ENCODE measurements at places on chromosomes 2 and 18.

GRCh38 chr2:29166242-29167039 lies 51.2 kb downstream of the CLIP4 start:
- no peak for DNase-seq

DNA sequence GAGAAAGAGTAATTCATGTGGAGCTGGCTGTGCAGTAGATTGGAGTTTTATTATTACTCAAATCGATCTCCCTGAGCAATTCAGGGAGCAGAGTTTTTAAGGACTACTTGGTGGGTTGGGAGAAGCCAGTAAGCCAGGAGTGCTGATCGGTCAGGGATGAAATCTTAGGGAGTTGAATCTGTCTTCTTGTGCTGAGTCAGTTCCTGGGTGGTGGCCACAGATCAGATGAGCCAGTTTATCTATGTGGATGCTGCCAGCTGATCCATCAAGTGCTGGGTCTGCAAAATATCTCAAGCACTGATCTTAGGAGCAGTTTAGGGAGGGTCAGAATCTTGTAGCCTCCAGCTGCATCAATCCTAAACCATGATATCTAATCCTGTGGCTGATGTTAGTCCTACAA lies 17.0 kb upstream of the UGT1A8 start:
- DNase-seq = no peak

DNA sequence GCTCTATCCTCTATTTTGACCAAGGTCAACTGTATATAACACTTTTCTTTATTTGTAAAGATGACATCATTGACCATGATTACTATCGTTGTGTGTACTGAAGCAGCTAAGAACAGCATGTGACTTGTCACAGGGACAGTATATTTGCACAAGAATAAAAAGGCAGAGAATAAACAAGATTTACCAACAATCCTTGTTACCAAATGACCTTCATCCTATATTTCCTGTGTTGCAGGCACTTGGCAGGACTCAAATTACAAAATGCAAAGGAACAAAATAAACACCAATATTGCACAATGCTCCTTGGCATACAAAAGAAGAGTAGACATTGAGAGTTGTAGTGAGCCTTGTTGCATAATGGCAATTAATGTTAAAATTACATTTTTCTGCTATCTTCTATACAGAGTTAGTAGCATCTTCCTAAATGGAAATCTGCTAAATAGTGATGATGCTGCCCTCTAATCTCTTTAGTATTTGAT lies 61.8 kb downstream of the RFTN2 start:
- no peak for DNase-seq

DNA sequence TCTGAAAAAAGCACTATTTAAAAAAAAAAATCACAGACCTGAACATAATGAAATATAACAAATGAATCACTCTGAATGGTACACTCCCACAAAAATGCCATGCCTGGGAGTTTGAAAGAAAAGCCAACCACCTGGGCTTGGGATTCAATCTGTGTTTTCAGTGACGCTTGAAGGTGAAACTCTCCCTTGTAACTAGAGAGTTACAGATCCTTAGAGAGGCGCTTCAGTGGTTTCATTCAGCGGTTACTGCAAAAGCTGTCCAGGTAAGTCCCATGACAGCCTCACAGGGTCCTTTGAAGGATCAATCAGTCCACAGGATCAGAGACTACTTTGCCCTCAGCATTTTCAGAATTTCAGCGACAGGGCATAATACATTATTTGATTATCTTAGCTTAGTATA lies 627.3 kb downstream of the IRS1 start:
- no peak for DNase-seq

DNA sequence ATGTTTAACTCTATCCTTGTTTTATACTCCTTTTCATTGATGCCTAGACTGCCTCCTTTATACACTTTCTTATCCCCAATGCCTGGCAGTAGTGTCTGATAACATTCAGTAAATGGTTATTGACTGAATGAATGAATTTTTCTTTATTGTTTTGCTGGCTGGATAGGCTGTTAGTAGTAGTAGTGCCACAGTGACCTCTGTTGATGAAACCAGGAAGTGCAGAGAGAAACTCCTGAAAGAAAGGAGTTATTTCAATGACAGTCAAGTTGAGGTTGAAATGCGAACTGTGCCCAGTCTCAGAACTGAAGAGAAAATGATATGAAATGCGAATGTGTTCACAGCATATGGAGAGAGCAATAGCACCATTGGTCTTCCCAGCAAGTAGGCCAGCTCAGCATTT lies 26.8 kb upstream of the SLC9A2 start:
- DNase-seq = no peak

DNA sequence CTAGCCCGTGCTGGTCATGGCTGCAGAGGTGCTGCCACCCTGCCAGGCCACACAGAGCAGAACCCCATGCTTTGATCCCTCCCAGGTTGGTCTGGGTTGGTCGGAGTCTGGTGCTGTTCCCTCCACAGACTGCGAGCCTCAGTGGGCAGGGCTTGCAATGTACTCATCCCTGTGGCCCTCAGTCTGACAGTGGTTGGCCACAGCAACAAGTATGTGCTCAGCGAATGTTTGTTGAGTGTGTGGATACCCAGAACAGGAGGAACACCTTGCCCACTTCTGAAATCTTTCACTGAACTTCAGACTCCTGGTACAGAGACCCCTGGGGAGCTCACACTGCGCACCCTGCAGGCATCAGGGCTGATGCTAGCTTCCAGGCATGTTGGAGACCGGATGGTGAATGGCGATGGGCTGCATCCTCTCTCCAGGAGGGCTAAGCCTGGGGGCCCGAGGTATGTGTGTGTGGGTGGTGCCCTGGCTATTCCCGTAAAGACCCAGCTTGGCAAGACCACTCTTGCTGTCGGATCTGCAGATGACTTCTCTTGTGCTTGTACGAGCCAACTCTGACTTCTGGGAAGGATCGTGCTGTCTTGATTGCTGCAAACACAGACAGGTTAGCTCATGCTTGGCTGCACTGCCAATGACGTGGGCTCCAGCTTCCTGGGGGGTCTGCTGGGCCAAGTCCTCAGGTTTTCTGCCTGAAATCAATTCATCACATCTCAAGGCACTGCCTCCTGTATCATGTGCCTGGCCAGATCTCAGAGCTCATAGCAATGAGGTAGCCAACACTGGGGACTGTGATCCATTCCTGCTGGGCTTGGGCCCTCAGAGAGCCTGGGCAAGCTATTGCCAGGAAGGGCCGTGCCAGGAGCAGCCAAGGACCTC lies 43.7 kb downstream of the RHOB start:
- peak; percentile 71 for DNase-seq

GRCh38 chr2:101420623-101421022 lies 33.3 kb upstream of the CREG2 start:
- DNase-seq = no peak

DNA sequence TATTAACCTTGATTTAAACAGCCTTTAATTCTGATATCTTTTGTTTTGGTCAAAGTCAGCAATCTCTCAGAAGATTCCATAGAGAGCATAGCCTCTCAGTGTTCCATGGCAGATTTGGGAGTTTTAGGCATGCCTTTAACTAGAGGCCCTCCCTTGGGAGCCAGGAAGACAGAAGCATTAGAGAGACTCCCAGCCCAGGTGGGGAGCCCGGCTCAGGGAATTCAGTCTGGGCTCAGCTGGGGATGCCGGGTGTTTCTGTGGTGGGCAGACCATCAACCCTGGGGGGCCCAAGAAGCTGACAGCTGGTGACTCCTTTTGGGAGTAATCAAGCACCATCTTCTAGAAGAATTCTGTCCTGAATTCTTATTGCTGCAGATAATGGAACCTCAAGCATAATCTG lies 99.7 kb upstream of the CELF4 start:
- no peak for DNase-seq

DNA sequence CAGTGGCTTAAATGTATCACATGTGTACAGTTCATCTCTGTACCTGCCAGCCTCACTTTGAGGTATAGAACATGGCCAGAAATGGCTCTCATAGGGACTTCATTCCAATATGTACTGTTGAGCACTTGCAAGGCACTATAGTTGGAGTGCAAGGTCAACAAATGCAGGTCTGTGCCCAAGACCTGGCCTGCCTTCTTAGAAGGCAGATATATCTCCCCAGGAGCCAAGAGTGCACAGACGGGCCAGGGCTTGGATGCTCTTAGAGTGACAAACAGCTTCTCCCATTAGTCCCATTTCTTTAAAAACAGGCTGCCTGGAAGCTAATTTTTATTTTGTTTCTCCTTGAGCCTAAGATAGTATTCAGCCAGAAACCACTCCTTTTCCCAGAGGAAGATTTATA lies 7.3 kb downstream of the TEX261 start:
- no peak for DNase-seq

DNA sequence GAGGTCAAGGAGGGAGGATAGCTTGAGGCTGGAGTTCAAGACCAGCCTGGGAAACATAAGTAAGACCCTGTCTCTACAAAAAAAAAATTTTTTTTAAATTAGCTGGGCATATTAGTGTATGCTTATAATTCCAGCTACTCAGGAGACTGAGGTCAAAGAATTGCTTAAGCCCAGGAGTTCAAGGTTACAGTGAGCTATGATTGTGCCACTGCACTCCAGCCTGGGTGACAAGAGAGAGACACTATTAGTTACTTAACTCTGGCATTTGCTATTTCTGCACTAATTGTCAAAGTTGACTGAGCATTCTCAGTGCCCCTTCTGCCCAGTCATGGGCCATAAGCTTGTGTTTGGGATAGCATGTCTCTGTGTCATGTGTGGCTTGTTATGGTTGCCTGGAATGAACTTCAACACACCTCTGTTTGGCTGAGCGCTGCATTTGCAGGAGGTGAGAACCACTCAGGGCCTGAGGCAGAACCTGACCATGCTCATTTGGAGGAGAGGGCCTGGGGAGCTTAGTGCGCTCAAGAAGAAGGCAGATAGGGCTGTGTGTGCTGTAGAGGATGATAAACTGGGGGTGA lies 77.7 kb downstream of the SH3RF3 start:
- DNase-seq = no peak

- DNase-seq = no peak
These were observed 68.1 kb upstream of the HAAO start for GRCh38 chr2:42860319-42861094.

- peak; percentile 74 for DNase-seq
These were observed 147.1 kb upstream of the FHL2 start for GRCh38 chr2:105545730-105546627.

GRCh38 chr18:21203126-21203525 lies 38.9 kb upstream of the GREB1L start:
- DNase-seq = no peak

DNA sequence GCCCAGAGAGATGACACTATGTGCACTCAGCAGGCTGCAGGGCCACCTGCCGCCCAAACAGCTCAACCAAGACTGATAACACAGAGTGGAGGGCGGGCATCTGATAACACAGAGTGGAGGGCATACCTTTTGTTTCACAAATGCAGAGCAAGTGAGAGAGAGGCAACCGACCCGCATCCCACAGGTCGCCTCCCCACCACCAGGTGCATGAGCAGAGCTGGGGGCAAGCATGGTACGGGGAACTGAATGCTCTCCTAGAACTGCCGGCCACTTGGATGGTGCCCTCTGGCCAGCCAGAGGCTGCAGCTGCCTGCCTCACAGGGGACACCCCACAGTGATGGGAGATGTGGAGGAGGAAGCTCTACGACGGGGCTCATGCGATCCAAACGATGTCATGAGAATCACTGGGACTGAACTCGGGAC lies 49.5 kb downstream of the ANO7 start:
- no peak for DNase-seq

- no peak for DNase-seq
These were observed 411.2 kb downstream of the RND3 start for GRCh38 chr2:150076281-150076680.

- no peak for DNase-seq
These were observed 84.1 kb upstream of the SLC66A3 start for GRCh38 chr2:11071211-11071610.

DNA sequence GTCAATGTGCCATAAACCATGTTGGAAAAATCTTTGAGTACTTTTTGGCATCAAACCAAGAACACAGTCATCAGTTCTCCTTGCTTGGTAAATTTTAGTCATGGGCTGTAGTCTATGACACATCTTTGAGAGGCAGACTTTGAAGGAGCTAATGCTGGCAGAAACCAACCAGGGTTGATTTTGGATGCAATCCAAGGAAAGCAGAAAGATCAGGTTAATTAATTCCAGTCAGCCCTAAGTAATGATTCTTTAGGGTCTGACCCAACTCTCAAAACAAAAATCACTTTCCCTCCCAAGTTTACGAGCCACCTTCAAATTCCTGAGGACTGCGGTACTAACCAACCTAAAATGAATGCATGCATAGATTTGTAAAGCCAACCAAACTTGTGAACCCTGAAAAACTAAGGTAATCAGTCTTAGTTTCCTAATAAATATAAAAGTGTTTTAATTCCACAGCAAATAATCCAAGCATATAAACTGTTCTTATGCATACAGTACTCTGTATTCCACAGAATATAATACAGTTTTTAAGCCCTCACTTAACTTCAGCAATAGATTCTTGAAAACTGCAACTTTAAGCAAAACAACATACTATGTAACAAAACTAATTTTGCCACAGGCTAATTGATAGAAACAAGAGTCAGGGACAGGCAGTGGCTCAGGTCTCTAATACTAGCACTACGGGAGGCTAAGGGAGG lies 22.0 kb downstream of the AP1S3 start:
- DNase-seq = no peak

DNA sequence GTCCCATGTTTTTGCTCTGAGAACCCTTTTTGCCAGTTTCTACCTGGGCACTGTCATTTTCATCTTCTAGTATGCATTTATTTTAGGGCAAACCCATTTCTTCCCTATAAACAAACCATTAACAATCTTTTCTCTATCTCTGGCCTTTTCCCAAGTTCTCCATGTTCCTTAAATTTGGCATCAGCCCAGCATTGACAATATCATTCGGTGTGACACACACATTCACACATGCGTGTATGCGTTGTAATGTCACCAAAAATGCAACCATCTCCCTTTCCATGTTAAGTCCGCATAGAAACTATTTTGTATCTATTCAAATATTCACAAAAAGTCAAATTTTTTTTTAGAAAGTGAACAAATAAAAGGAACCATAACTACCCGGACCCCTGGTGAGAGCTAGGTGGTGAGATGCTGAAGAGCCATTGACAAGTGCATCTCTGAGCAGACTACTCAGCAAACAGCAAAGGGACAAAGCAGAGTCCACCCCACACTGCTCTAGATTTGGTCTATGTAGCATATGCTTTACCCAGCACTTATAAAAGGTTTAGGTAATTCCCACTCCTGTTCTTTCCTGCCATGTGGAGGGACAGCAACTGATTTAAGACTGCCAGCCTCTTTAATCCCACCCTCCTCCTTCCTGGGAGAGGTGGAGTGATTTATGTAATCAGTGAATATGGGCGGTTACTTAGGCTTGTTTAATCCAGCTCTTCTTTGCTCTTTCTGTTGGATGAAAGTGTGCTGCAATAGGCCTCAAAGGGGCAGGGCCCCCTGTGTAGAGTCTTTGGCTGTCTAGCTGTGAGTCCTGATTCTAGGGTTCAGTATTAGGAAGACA lies 124.1 kb downstream of the METTL8 start:
- no peak for DNase-seq

DNA sequence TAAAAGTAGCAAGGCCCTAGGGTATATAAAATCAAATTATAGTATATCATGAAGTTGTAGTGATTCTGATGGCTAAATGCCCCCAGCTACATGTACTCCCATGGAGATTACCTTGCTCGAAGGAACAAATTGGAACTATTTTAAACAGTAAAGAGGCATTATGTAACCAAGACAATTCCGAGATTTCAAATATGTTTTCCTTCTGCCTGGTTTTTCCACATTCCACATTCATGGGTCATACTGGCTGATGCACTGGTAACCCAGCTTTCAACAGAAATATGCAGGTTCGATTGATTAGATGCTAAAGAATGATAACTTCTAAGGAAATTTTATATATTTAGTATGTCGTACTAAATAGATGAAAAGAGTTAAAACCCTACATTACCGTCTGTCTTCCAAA lies 62.3 kb upstream of the MGAT4A start:
- no peak for DNase-seq
